NCI-H345 (cell line): ENCODE measurements at places on chromosomes 3 and 15.

DNA sequence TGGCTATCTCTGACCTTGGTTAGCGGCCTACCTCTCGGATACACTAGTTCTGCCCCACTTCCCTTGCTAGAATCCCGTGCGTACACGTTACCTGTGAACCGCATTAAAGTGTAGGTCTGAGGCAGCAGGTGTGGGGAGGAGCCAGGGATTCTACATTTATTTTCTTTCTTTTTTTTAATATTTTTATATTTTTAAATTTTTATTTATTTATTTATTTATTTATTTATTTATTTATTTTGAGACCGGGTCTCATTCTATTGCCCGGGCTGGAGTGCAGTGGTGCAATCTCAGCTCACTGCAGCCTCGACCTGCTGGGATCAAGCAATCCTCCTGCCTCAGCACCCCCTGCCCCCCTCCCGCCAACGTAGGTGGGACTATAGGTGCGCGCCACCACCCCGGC is 60.9 kb upstream of the NR2E3 start:
- DNase-seq: no peak

DNA sequence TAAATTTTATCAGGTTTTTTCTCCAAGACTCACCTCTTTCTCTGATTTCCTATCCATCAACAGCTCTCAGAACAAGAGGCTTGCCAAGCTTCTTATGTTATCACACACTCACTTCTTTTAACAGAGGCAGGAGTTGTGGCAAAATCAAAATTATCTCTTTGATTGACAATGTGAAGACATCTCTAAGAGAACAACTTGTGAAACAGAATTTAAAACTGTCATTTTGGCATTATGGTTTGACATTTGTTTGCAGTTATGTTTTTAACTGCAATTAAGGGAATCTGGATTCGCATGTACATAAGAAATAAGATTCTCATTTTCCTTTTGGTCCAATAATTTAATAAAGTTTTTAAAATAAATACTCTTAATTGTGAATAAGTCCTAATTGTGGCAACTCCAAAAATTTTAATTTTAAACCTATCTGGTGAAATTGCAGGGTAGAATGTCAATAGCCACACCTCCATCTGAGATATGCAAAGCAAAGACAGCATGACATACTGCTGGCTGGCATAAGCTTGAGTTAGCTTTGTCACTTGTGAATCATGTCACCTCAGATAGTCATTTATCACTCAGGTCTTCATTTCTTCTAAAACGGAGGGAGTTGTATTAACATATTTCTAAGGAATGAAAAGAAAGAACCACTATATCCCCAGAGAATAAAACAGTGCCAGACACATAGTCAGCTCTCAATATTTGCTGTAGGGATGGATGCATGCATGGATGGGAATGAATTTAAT is 158.6 kb downstream of the CCNL1 start:
- no peak for DNase-seq

GRCh38 chr3:197031315-197032285 is 2.0 kb upstream of the MELTF start:
- DNase-seq: no peak

GRCh38 chr15:74293021-74293810 is 57.1 kb downstream of the CCDC33 start:
- DNase-seq: no peak

- DNase-seq: no peak
These were observed 194.7 kb downstream of the LPP start for GRCh38 chr3:188348435-188349244.

- DNase-seq: no peak
These were observed 79.2 kb upstream of the COL8A1 start for GRCh38 chr3:99559196-99559595.

DNA sequence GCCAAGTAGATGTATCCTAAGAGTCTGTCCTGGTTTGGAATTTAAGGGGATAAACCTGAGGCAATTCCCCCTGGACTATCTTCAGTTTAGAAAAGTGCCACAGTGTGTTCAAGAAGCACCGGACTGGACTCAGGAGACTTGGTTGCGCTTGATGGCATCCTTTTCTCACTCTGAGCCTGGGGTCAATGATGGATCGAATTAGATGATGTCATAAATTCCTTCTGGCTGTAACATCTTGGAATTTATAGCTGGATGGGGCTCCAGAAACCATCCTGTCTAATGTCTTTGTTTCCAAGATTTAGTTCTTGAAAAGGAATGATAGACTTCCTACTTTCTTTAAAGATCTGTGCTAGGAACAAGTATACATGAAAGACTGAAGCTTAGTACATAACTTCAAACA is 280.6 kb downstream of the LPP start:
- DNase-seq: no peak

GRCh38 chr3:133254151-133254550 is 145.7 kb upstream of the BFSP2 start:
- no peak for DNase-seq

GRCh38 chr15:78990278-78990677 is 45.4 kb upstream of the CTSH start:
- no peak for DNase-seq

DNA sequence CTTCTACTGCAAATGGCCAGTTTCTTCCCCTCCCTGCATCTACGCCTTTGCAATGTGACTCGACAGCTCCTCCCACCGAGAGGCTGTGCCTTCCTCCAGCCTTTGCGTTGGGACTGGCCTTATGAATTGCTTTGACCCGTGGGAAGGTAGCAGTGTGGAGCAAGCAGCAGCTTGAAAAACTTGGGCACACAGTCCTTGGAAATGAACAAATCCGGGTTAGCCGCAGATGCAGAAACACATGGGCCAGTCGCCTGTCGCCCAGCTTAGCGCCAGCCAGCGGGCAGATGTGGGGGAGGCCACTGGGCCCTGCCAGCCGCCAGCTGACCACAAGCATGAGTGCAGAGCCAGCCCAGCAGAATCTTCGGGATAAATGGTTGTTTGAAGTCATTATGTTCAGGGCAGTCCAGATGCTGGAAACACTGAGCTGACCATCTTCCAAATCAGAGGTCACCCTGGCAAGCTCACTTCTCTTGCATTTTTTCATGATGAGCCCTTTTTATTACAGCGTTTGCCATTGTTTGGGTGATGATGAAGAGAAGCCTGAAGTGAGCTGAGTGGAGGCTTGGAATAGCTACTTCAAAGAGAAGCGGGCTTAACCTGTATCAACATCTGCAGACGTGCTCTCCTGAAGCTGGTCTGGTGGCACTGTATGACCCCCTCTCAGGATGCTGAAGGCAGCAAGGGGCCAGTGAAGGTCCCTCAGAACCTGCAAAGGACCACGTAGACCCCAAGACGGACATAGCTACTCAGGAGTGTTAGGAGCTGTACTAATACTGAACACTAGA is 9.8 kb downstream of the SELENOS start:
- DNase-seq: no peak

DNA sequence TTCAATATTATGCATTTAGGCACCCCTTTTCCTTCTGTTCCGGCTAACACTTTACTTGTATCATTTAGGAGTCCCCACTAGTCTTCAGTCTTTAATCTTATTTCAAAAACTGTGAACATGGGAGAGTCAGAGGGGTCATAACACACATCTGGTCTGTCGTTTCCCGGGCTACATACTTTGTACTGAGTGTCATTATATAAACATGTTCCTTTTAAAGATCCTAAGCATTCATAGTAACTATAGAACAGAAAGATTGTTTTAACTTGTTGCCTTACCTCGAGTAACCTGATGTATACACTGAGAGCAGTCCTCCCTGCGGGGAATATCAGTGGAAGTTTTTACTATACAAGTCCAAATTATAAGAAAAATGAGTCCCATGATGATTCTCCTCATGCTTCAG is 78.2 kb upstream of the VEPH1 start:
- DNase-seq: no peak

DNA sequence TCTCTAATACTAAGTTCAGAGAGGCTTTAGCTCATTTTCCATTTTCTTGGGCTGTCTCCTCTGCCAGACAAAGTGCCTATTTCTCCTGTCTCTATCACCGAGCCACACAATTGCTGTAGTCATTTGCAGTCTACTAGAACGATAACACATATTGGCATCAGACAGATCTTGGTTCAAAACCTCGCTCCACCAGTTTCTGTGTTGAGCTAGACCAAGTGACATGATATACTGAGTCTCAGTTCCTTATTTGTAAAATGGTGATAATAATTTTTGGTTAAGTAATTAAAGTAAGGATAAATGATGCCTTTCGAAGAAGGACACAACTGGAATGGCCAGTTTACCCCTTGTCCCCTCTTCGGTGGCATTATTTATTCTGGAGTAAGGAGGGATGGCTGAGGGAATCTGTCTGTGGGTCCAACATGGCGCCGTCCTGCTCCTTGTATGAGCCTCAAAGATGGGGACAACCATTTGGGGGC is 398 bp upstream of the RAB7A start:
- DNase-seq: no peak

- no peak for DNase-seq
These were observed 2.6 kb upstream of the ULK3 start for GRCh38 chr15:74845581-74845980.

DNA sequence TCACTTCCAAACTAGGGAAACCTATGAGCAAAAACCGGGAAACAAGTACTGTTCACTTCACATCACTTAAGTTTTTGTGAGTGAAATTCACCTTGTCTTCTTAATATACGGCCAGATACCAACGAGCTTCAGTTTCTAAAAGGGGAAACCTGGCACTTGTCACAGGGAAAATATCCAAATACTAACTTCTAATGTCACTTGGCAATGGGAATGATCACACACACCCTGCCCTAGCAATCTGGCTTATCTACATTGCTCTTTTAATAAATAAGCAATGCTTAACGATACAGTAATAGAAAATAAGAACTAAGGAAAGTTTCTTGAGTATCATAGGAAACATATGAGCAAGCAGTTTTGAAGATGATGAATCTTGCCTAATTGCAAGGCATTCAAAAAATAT is 34.6 kb upstream of the PLOD2 start:
- DNase-seq: no peak

DNA sequence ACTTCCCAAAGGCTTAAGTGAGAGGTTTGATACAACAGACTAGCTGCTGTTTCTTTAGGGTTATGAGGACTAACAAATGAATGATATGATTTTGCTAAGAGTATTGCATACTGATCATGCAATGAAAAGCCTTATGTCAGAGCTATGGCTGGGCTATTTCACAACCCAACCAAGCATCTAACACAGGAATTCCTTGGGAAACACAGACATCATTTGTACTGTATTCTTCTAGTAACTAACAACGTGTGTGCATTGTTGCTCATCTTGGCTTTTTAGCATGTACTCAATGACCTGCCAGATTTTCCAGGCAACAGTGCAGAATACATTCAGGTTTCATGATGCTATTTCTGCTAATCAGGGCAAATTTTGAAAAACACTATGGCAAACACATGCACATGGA is 19.3 kb downstream of the PDZRN3 start:
- DNase-seq: no peak

- no peak for DNase-seq
These were observed 359.8 kb upstream of the C2CD4B start for GRCh38 chr15:62524848-62525247.

DNA sequence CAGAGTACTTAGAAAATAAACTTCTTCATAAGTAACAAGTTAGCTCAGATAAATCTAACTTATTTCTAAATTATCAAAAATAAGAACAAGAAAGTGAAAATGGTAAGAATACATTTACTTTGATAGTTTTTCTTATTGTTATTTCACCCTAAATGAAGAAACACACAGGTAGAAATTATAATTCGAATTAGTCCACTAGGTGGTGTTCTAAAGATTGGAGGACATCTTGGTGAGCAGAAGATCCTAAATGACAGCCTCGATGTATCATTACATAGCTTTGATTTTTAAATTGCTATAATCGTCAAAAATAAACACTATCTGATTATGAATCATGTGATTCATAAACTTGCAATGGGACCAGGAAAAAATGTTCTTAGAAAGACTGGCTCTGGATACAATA is 280.8 kb upstream of the UBE2E2 start:
- DNase-seq: peak; percentile 6

DNA sequence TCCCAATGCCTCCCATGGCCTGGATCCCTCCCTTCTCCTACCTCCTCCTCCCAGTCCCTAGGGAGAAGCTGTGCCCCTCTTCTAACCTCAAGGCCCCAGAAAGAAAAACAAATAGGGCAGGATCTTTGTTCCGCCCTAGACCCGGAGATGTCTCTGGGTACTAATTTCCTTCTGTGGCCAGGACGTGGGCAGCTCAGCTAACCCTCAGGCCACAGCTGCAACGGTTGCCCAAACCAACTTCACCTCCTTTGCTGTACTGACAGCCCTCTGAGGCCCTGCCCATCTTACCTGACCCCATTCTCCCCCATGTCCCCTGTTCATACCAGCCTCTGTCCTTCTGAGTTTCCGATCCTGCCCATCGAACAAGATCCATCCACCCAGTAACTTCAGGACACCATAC is 70.7 kb downstream of the SRGAP3 start:
- no peak for DNase-seq

DNA sequence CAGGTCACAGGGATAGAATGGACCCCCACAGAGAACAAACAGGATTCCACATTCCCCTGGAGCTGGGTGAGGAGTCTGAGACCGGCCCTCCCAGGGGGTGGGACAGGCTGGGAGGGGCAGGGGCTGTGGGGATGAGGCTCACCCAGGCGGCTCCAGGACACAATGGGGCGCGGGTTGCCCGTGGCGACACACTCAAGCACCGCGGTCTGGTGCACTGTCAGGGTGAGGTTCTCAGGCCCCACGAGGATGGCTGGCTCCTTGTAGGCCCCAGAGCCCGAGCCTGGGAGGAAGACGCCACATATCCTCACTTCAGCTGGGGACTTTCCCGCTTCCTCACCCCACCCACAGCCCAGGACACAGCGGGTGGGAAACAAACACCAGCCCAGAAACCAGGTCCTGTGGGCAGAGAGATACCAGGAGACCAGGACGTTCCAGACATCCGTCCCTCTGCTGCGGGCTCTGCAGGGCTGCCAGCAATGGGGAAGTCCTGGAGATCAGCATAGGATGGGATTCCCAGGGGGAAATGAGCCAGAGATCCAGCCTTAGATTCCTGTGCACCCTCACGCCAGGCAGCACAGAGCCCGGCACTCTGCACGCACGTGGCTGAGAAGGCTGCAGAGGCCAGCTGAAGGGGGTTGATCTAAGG is 30.2 kb downstream of the RNU5B-1 start:
- no peak for DNase-seq

DNA sequence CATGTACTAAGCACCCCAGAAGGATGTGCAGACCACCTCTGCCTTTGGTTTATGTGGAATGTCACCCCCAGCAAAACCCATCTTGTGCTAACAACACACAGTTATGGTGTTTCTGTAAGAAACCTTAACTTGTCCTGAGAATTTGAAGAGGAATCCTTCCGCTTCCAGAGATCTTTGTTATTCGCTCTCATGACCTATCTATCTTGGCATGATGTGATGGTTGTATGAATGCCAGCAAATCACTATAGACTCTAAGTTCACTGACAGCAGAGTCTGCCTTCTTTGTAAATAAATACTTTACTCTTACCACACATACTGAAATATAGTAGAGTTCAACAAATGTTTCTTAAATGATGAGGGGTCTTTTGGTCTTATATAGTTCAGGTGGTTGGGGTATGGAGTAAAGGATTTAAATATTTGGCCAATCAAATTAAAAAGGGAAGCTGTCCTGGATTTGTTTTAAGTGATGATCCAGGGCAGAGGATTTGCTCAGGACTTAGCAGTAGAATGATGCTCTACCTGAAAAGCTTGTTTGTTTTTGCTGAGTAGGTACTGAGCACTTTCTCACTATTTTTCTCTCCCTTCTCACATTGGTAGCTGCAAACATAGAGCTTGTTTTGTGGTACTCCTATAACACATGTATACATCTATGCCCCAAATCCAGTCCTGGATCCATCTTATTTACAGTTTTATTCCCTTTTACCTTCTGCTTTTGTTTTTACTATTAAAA is 27.9 kb upstream of the RTP1 start:
- DNase-seq: no peak
